ENCODE measurements at places on chromosomes 2 and 18.

GRCh38 chr2:69521747-69522146 lies 84.5 kb upstream of the NFU1 start:
- no peak for DNase-seq

DNA sequence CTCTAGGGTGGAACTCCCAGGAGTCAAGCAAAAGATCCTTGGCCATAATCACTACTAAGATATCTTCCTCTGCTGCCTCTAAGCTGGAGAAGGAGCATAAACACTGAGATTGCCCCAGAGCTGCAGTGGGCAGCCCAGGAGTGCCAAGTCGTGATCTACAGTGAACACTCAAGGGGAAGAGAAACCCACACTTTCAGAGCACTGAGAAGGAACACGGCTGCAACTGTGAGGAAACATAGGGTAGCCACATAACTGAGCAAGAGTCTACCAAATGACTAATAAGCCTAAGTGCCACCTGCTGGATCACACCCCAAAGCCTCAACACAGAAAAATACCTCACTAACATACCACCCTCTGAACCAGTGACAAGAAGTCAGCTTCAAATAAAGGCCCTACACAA lies 79.6 kb upstream of the RAB12 start:
- no peak for DNase-seq

DNA sequence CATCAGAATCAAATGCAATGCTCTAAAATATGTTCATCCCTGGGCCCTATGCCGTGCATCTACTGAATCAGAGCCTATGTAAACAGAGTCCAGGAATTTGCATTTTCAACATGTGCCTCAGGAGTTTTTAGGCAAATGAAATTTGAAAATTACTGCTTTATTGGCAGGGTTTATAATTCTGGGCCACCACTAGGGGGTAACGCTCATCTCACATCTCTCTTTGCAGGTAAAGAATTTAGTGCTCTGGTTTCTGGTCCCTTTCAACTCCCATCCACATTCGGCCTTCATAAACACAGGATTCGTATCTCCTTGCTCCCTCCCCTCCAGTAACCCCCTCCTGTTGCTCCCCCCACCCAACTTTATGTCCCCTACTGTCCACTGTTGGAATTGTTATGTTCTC lies 49.3 kb downstream of the LYPD6B start:
- no peak for DNase-seq

DNA sequence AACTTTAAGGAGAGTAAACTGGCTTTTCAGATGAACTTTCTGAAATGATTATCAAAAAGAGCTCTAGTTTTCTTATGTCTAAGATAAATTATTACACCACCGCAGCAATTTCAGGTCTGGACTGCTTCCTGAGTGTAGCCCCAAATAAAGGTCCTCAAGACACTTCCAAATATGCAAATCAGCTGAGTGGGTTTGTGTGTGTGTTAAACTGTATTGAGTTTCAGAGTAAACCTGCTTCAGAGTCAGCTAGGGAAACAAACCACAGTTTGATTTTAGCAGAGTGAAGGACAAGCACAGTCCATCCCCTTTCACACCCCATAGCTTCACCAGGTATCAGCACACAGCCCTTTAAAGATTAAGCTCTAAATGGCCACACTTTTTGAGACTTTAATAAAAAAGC lies 168.7 kb downstream of the NRXN1 start:
- no peak for DNase-seq

DNA sequence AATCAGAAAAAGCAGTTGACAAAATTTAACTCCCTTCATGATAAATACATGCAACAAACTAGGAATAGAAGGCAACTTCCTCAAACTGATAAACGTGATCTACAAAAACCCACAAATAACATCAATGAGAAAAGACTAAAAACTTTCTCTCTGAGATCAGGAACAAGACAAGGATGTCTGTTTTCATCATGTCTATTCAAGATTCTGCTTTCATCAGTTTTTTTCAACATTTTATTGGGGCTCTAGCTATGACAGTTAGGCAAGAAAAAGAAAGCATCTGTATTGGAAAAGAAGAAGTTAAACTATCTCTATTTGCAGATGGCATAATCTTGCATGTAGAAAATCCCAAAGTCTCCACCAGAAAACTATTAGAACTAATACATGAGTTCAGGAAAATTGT lies 12.3 kb upstream of the CHST10 start:
- no peak for DNase-seq

DNA sequence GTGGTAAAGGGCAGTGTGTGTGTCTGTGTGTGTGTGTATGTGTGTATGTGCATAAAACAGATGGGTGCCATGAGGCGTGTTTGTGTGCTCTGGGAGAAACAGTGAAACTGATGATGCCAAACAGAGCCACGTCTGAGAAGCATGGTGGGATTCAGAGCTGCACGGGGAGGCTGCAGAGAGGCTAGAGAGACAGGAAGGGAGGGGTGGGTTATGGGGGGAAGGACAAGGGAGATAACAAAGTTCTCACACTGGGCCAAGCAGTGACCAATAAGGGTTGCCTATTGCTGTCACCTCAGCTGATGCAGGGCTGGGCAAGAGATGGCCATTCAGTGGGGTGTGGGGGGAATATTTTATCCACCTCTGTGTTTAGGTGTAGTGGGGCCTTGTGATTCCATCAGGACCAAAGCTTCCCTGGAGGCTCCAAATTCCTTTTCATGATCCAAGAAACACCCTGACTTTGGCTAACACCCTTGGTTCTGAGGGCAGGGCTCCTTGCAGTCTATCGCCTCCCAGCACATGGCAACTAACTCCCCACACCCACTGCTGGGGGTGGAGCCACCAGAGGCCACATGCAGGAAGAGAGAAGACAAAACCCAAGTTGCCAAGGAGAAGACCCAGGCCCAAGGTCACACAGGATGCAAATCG lies 54.2 kb upstream of the POMC start:
- no peak for DNase-seq

GRCh38 chr18:65298422-65298821 lies 452.4 kb upstream of the CDH7 start:
- no peak for DNase-seq

DNA sequence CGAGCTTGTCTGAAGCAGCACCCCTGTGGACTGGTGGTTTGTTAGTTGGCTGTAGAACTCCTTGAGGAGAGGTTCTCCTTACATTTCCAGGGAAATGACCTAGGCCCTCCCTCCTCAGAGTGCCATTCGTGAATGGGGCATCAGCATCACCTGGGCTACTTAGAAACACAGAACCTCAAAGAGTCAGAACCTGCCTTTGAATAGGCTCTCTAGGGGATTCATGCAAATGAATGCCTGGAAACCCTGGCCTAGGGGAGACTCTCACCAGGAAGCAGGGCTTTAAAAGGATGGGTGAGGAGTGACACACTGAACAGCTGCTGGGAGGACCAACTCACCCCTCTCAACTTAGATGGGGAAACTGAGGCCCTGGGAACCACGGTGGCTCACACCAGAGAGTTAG lies 2.1 kb upstream of the MOCOS start:
- no peak for DNase-seq

- no peak for DNase-seq
Observed at GRCh38 chr2:99980176-99980575, 162.2 kb downstream of the AFF3 start.

DNA sequence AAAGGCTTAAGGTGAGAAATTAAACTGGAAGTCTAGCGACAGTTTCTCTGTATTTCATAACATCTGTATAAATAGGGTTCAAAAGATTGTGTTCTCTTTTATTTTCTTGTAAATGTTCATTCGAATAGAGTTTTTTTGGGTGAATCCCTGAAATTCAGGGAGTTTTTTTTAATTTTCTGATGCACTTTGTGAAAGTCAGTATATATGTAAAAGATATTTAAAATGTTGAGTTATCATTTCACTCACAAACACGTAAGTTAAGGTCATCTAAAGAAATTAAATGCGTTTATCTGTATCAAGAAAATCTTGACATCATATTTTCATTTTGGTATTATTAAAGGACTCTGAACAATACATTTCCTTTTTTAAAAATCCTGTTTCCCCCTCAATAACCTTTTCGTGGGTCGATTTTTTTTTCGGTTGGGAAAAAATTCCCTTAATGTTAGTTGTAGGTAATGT lies 3.4 kb downstream of the SP9 start:
- DNase-seq, result no peak

Measured in activated naive CD4-positive, alpha-beta T cell (primary cell).